B cell (primary cell): ENCODE measurements at places on chromosomes 2 and 18. TPM values are rescaled to one million over a fixed set of nuclear protein-coding genes. Genes with fewer than 3 reads are reported as not detected.

- DNase-seq: no peak
Observed at GRCh38 chr2:239388236-239389151, 12.3 kb downstream of the HDAC4 start.

GRCh38 chr2:37686792-37687526, 15.5 kb upstream of the CDC42EP3 start:
- DNase-seq: no peak

- no peak for DNase-seq
Observed at GRCh38 chr2:207403950-207404349, 125.8 kb upstream of the CREB1 start.

CD302 gene
- 1.3 and 1.5 TPM in 2 replicates for total RNA-seq

DNA sequence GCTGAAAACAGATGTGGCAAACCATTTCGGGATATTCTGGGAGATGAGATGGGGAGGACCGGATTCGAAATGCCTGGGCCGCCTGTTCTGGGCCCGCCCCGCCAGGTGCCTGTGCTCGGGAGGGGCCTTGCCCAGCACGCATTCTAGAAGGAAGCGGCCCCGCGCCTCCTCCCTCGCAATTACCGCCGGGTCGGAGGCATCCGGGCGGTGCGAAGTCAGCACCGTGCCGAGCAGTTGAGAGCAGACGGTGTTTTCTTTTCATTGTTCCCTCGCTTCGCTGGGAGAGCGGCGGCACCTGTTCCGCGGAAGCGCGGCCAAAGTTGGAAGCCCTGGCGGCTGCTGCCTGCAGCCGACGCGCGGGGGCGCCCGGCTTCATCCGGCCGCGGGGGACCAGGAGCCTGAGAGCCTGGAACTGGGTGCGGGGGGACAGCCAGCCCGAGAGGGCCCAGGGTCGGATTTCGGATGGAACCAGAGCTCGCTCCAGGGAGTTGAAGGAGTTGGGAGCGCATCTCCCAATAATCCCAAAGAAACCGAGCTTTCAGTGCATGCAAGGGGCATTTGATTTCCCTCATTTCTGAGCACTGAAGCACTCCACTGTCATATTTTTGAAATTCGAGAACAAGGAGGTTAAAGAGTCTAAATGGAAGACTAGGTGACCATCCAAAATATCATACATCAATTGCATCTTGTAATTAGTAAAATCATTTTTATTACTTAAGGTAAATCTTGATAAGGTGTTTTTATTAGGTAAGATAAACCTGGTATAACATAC, 241.8 kb upstream of the RAB12 start:
- peak; percentile 25 for DNase-seq

DNA sequence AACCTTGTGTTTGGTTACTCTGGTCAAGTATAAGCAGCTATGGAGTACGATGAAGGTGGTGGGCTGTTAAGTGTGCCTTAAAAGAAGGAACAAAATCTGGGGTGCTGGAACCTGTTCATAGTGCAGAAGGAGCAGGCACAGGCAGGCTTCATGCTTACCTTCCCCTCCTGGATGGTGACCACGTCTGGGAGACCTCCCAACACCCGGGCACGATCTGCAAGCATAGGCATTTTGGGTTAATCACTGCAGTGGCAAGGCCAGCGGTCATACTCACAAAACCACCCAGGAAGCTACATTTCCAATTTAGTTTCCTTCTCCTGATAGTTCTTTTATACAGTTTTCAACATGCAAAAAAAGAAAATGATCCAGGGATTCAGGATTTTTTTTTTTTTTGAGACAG, 58.7 kb upstream of the LPIN2 start:
- no peak for DNase-seq

DNA sequence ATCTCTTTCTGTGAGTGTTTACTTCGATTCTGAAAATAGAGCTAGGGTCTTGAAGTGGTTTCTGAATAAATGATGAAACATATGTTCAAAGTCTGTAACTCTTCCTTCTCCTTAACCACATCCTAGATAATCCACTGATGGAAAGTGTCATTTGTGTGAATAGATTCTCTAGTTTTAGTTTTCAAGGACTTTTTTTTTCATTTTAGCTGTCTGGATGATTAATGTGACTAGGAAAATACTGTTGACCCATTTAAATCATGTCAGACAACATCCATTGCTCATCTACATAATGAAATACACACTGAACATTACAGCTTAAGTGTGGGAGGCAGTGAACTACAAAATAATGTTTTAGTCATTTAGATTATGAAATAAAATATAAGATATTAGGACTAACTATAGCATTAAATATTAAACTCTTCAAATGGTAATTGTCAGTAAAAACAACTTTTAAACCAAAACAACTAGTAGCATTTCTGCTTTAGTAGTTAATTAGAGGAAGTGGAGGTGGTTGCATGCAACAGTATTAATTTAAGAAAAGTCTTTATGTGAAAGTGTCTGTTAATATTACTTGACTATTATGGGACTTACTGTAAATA, 39.1 kb upstream of the DLX1 start:
- DNase-seq: no peak

GRCh38 chr2:96163768-96164429, 18.7 kb upstream of the DUSP2 start:
- peak; percentile 70 for DNase-seq
